ENCODE measurements at places on chromosomes 13 and 19.

- DNase-seq: no peak
These were observed 323.7 kb upstream of the HTR2A start for GRCh38 chr13:47220453-47221140.

DNA sequence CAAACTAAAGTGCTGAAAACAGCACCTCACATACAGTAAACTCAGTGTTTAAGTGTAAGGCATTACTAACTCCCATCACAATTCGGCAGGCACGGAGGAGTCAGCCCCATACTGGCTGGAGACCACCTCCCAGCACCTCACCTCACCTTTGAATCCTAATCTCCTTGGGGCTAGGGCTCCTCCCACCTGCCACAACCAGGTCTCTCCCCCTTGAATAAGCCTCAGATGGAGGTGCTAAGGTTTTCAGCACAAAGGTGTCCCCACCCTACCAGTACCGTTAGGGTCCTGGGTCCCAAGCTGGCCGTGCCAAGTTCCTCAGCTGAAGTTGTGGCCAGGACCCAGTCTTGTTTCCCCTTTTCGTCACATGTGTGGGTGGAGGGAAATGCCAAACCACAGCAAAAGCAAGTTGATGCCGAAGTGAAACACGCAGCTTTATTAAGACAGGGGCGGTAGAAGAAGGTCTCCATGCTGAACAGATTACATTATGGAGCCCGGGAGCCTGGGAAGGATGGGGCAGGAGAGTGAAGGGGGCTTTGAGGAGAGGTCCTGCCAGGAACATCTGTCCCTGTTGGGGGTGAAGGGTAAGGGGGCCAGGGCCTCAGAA lies at the start of gene IGFLR1:
Gene IGFLR1 (minus strand): TSS at position 332 of the 604 bp plus-strand sequence. CDS start 1,272 bp downstream, outside the sequence.
- DNase-seq: peak; percentile 77

GRCh38 chr13:78045916-78046315 lies 127.3 kb upstream of the EDNRB start:
- no peak for DNase-seq

GRCh38 chr19:10450853-10451609 lies 30.7 kb downstream of the PDE4A start:
- DNase-seq: peak; percentile 23

DNA sequence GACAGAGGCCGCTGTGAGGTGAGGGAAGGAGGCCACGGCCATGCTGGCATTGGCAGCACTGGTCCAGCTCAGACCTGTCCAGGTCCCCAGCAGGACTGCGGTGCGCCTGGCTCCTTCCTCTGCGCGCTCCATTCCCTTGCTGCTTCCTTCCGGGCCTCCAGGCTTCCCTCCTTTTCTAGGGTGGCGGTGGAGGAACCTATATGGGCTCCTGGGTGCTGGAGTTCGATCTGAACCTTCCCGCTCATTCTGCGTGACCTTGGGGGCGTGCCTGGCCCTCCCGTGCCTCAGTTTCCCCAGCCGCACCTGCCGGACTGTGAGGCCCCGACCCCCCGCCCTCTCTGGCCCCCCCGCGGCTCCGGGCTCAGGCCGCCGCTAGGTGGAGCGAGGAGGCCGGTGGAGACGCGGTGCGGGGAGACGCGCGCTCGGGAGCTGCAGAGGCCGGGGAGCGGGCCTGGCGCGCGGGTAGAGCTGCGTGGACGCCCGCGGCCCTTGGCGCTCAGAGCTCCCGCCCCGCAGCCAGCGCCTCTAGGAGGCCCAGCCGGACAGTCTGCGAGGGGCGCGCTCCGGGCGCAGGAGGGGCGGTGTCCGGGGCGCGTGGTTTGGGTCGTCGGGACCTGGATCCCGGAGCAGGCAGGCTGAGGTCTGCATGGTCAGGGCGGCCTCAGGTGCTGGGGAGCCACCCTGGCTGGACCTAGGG lies 29.9 kb downstream of the EFNA2 start:
- peak; percentile 38 for DNase-seq

GRCh38 chr19:47032171-47032811 lies 12.7 kb downstream of the NPAS1 start:
- DNase-seq: peak; percentile 71

GRCh38 chr13:22074403-22074802 lies 403.5 kb downstream of the FGF9 start:
- no peak for DNase-seq

GRCh38 chr13:95385798-95386197 lies 84.5 kb upstream of the ABCC4 start:
- DNase-seq: no peak

GRCh38 chr13:75372517-75372916 lies 109.5 kb downstream of the TBC1D4 start:
- no peak for DNase-seq

GRCh38 chr13:46178143-46178542 lies 3.8 kb downstream of the LCP1 start:
- DNase-seq: no peak

DNA sequence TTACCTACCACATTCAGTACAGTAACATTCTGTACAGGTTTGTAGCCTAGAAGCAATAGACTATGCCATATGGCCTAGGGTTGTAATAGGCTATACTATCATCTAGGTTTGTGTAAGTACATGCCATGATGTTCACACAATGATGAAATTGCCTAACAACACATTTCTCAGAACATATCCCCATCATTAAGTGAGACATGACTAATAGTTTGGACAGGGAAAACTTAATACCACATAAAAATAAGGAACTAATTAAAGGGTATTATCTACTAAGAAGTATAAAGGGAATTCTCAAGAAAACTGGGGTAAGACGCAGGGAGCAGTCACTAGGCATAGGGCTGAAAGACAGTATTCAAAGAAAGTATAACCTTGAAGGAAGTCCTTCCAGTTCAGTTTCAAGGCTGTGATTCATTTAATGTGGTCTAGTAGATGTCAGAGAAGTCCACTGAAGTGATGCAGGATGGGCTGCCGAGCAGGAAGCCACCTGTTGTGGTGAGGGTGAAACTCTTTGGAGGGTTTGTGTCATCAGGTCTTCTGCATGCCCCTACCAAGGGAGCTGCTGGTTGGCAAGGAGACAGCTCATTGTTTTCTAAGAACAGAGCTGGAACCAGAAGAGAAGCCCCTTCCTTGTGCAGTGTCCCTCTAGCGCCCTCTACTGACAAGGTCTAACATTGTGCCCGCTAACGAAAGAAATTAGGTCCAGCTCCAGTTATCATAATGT lies 122.9 kb downstream of the OLFM4 start:
- peak; percentile 31 for DNase-seq

DNA sequence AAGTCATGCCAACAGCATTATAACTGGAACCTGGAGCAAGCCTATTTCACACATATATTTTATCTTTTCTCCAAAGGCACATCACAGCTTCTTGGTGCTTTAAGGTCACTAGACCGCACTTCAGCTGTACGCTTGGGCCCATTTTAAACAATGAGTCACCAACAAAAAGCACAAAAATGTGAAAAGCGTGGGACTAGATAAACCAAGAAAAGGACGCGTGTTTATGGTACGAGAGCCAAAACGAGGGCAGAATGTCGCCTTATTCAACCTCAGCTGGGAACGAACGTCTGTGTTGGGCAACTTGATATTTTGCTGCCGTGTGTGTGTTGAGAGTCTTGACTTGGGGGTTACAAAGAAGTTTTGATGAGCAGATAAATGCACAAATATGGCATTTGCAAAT lies 9.2 kb upstream of the EHD2 start:
- DNase-seq: no peak

GRCh38 chr19:53947624-53948023 lies 15.1 kb upstream of the CACNG8 start:
- no peak for DNase-seq

- DNase-seq: no peak
These were observed 20.6 kb upstream of the GTF3A start for GRCh38 chr13:27403727-27404385.

DNA sequence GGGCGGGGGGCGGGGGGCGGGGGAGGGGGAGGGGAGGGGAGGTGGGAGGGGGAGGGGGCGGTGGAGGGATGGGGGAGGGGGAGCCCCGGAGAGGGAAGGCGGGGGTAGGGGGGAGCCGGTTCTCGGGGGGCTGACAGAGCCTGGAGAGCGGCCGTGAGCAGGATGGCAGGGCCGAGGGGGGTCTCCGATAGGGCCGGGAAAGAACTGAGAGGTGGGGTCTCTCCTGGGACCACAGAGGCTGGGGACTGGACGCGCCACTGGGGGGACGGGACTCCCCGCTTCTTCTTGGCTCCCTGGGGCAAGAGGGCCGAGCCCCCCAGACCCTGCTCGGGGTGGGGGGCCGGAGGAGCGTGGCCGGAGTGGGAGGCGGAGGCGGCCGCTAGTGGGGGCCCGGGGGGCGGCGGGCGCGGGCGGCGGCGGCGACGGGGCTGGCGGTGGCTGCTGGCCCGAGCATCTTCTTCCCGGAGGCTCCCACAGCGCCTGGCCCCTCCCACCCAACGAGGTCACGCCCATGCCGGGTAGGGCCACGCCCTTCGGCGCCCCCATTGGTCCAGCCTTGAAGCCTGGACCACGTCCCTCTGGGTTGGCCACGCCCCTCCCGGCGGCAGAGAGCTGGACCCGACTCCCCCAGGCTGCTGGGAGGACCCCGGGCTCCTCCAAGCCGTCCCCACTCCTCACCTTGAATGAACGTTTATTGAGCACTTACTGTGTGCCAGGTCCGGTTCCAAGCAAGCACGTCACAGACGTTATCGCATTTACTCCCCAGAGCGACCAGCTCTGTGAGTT lies at the start of gene NOVA2:
Gene NOVA2 (minus strand): TSS at position 313 of the 786 bp plus-strand sequence. CDS start 514 bp downstream, outside the sequence.
- DNase-seq: peak; percentile 39

DNA sequence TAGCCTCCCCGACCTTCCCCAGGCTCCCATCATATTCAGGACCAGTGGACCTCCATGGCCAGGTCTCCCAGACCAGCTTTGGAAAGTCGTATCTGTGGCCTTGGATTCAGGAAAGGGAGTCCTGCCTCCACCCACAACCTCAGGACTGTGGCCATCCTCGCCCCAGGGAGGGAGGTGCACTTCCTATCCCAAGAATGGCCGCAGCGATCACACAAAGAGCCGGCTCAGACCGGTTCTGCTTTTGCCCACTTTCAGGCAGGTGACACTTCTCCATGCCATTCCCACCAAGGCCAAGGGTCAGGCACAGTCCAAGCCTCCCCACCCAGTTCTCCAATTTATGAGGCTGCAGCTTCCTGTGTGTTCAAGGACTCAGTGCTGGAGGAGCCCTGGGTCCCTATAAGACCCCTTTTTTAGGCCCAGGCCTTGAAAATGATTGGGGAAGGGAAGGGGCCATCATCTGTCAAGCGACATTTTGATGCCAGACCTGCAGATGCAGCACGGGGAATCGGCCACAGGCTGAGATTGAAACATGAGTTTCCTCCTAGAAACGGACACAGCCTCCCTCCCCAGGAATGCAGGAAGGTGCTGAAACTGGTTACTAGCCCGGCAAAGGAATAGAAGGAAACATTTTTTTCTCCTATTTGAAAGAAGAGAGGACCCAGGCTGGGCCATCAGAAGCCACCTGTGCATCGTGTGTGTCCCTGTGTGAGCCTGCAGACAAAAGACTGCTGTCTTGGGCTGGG lies 65.6 kb upstream of the USE1 start:
- no peak for DNase-seq

- DNase-seq: no peak
These were observed 3.6 kb upstream of the TNFAIP8L1 start for GRCh38 chr19:4635754-4636116.

- no peak for DNase-seq
These were observed 1342.5 kb upstream of the SLC10A2 start for GRCh38 chr13:104408733-104409132.

DNA sequence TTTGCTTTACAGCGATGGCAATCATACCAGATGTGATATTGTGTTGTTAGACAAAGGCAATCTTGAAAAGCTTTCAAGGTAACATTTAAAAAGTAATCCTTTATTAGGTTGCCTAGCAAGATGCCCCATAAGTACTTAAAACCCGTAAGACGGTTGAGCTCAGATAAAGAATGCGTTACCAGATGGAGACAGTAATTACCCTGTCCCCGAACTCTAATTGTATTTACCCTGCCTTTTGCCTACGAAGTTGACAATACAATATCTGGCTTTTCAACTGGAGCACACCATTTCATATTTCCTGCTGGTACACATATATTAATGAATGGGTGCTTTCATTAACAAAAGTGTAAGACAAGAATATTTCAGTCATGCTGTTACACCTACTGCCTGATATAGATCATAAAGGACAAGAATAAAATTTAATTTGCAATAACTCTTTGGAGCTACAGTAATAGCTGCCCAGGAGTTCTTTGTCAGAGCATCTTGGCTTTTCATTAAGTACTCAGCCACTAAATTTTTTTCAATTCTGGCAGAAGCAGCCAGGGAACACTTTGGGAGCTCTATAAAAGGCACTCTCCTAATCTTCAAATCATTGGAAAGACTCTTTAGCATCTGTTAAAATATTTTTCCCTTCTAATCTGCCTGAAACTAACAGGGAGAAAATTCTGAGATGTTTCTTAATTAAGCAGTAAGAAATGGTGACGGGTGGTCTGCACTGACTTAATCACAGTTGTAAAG lies 63.8 kb downstream of the DCT start:
- DNase-seq: no peak

- DNase-seq: no peak
These were observed 12.7 kb downstream of the LAIR1 start for GRCh38 chr19:54352041-54352440.

- DNase-seq: no peak
These were observed 803 bp downstream of the FLT3 start for GRCh38 chr13:28099396-28100149.

- DNase-seq: no peak
These were observed 348.8 kb downstream of the SPRY2 start for GRCh38 chr13:79992111-79992510.

GRCh38 chr13:64057372-64058020 lies 2641.8 kb upstream of the PCDH20 start:
- DNase-seq: no peak

- DNase-seq: no peak
These were observed 1819.4 kb downstream of the UQCRFS1 start for GRCh38 chr19:27393591-27393990.

DNA sequence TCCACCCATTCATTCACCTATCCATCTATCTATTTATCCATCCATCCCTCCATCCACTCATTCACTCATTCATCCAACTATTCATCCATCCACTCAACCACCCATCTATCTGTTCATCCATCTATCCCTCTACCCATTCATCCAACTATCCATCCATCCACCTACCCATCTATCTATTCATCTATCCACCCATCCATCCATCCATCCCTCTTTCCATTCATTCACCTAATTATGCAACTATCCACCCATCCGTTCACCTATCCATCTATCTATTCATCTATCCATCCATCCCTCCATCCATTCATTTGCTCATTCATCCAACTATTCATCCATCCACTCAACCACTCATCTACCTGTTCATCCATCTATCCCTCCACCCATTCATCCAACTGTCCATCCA lies 54.5 kb downstream of the UNC13A start:
- DNase-seq: no peak

- DNase-seq: no peak
These were observed 261.6 kb downstream of the SLITRK1 start for GRCh38 chr13:83620530-83621220.

GRCh38 chr19:7622933-7623685 lies 6.2 kb downstream of the XAB2 start:
- no peak for DNase-seq

- DNase-seq: no peak
These were observed 15.9 kb downstream of the CFD start for GRCh38 chr19:875265-875879.

All from stimulated activated CD4-positive, alpha-beta T cell treated with anti-CD3 and anti-CD28 coated beads, Interleukin-2, amount 100 ng/mL, for 24 hours (primary cell).